ENCODE measurements at places on chromosomes 4 and X.
A peak's percentile ranks its signal among the peaks of the same experiment; 100 is the strongest.

GRCh38 chr4:167119392-167119791, 114.9 kb downstream of the SPOCK3 start:
- DNase-seq, result no peak

DNA sequence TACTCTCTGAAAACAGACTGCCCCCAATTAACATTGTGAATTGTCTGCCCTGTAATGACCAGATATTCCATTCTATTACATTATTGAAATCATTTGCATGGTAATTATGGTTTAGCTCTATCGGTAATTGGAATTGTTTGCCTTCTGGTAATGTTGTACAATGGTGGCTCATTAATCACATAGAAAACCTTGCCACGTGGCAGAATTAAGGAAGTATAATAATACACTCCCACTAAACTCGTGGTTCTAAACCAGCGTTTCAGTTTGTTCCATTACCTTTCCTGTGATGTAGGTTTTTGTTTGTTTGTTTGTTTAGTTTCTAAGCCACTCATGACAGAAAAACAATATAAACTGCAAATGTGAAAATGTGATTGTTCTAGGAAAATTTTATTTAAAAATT, 45.1 kb upstream of the TAPT1 start:
- DNase-seq, result no peak

DNA sequence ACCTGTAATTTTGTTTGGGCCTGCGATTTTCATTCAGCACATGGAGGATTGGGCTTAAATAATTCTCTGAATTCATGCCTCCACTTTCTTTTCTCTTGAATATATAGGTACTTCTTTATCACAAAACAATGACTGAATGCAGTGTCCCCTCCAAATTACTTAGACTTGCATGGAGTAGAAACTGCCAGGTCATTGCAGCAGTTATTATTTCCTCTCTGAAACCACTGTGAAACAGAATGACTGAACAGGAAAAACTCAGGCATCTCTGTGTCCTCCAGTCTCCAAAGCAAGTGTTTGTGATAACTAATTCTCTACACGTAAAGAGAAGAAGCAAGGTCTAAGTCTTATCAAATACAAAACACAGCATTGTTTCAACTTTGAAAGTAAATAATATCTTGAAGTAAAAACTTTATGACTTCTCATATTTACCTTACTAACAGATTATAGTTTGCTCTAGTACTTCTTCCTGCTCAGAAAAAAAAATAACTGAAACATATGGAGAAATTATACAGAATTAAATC, 144.5 kb upstream of the DIAPH2 start:
- no peak for DNase-seq

GRCh38 chr4:24686866-24687692, 102.7 kb upstream of the DHX15 start:
- peak; percentile 12 for DNase-seq

GRCh38 chr4:133148690-133149363, at the start of gene PCDH10:
Gene PCDH10, plus strand, starts transcription at chr4:133149294. Its CDS starts 847 bp downstream, at chr4:133150141.
- DNase-seq, result peak; percentile 78

- no peak for DNase-seq
Measured at GRCh38 chr4:166363198-166363597, 490.2 kb downstream of the TLL1 start.

DNA sequence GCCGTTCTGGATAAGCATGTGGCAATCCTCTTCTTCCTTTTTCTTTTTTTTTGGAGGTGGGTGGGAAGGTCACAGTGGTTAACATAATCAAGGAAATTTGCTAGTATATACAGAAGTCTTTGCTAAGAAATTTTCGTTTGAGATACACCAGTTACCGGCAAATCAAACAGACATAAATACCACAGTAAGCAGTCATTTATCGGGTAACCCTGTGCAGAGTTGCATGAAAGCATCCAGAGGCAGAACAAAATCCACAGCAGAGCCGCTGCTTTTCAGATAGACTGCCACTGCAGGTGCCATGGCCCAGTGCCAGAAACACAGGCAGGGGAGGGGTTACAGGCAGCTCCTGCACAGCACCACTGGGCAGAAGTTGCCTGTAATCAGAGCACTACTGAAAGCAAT, 179.1 kb upstream of the MAB21L2 start:
- no peak for DNase-seq

DNA sequence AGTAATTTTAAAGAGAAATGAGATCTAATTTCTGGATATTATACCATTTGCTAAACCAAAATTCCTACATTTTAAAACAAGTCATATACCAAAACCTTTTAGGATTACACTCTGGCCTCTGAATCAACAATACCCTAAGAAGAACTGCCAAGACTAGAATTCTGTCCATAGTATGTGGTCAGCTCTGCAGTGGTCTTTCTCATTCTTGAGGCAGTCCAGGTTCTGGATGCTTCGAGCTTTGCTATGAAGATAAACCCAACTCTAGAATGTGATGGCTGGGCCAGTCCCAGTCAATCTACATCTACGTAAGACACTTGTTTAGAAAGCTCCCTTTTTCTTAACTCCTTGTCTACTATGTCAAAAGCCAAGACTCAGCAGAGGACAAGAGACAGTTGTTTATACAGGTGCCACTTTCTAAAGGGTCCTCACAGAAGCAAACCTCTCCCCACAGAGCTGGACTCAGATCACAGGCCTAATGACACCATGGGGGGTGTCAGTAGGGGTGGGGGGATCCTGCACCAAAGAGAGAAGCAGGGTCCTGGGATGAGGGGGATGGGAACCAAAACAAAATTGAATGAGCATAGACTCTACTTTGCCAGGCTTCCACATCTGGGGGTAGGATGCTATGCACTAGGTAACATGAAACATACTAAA, 63.2 kb downstream of the SH3RF1 start:
- no peak for DNase-seq

- no peak for DNase-seq
Measured at GRCh38 chr4:109276482-109277095, 25.9 kb downstream of the COL25A1 start.

DNA sequence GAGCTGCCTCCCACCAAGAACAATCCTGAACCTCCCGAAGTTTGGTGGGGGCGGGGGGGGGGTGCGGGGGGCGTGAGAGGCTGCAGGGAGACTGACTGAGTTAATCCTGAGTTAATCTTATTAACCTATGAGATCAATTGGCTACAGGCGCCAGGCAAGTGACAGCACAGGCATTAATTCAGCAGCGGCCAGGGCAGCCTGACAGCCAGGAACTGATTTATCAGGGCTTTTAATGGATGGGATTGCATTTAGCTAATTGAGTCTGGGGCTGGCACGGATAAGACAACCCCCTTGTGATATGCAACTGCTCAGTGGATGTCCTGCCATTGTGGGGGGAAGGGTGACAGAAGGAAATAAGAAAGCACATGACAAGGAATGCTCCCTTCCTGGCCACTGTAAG, 16.3 kb downstream of the RTL5 start:
- no peak for DNase-seq

DNA sequence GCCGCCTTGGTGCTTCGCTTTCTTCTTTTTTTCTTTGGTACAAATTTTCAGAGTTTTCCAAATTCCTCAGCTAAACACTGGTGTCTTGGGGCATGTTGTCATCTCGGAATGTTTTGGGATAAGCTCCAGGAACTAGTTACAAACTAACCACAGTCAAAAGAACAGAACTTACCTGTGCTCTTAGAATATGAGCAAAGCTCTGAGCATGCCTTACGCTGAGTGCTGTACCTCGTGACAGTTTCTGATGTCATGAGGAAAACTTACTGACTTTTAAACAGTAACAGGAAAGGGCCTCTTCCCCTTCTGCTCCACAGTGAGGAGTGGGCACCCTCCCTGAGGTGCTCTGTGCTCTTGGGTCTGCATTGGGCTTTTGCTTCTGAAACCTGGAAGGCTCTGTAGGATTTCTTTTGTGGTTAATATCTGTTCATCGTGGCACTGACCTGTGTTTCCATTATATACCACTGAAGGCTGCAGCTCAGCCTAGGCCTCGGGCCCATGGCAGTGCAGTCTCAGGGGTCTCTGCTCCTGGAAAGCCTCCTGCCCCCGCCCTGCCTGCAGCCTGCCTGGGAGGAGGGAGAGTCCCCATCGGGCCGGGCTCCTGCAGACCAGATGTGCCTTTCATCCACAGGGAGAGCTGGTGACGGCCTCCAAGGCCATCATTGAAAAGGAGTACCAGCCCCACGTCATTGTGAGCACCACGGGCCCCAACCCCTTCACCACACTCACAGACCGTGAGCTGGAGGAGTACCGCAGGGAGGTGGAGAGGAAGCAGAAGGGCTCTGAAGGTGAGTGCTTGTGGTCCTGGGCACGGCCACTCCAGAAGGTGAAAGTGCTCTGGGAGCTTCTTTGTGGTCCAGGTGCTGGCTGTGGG, 48.7 kb downstream of the NOP14 start:
- no peak for DNase-seq

DNA sequence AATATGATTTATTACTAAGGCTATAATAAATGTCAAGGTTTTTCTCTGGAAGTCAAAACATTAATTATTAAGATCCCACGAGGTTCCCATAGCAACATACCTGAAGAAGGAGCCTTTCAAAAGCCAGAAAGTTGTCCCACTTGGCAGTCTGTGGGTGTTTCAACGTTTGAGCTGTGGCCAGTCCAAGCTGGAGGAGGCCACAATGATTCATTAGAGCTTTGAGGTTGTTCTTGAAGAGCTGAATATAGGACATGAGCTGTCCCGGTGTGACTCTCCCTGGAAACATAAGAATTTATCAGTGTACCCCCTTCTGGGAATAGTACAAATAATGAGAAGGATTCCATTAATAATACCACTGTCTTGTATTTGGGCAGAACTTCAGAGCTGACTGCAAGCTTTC, 92.1 kb downstream of the SCFD2 start:
- DNase-seq, result peak; percentile 76

DNA sequence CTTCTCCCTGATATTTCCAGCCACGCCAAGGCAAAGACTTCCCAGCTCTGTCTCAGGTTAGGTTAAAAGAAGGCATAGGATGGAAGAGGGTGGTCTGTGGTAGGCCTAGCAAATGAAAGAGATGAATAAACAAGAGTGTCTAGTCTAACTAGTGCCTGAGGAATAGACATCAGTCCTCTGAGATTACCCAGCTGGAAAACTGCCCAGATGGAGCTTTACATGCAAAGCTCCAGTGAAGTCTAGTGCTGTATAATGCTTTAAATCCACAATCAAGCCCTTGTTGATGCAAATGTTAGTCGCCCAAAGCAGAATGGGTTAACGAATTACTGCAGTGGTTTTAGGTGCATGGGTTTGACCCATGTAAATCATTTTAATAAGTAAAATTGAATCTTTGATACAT, 24.8 kb upstream of the GUCY1B1 start:
- DNase-seq, result peak; percentile 44

- peak; percentile 79 for DNase-seq
Measured at GRCh38 chr4:128573781-128574508, 235.6 kb upstream of the JADE1 start.

DNA sequence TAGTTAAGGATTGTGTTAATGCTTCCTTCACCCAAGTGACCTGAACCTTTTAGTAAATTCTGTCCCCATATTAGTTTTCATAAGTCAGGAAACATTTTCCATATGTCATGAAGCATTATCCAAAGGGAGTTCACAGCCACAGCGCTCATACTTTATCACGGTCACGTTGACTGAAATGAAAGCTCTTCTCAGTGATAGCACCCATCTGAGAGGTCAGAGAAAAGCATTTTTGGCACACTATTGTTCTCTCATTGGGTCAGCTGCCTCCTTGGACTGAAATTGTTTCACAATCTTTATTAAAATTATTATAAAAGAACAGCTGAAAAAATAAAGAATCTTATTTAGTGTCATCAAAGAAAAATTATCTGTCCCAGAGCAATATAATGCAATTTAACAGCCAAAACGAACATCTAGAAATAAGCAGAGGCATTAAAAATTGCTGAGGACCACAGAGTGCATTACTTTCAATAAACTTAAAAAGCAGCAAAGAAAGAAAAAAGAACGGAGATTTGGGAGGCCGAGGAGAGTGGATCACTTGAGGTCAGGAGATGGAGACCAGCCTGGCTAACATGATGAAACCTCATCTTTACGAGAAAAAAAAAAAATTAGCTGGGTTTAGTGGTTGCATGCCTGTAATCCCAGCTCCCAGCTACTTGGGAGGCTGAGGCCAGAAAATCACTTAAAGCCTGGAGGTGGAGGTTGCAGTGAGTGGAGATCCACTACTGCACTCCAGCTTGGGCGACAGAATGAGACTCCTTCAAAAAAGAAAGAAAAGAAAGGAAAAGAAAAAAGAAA, 680.8 kb upstream of the FAM241A start:
- no peak for DNase-seq

- peak; percentile 54 for DNase-seq
Measured at GRCh38 chr4:2962614-2963174, 512 bp downstream of the NOP14 start.

- DNase-seq, result peak; percentile 4
Measured at GRCh38 chrX:27599928-27600327, 9.8 kb downstream of the DCAF8L2 start.

GRCh38 chr4:102473476-102473875, 27.7 kb upstream of the NFKB1 start:
- DNase-seq, result no peak

DNA sequence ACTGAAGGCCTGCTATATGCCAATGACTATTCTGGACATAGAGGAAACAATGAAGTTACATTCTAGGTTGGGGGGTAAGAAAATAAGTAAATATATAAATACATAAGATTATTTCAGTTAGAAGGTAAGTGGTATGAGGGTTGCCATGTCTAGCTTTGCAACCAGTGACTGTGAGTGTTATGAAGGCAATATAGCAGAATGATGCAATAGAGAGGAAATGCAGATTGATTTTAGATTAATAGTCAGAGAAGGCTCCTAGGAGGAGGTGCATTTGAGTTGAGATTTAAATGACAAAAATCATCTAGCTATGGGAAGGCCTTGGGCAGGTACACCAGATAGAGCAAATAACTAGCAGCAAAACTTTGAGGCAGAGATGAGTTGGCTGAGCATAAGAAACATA, 243.2 kb downstream of the FBXO8 start:
- no peak for DNase-seq

- no peak for DNase-seq
Measured at GRCh38 chr4:64271601-64272081, 137.6 kb downstream of the TECRL start.

DNA sequence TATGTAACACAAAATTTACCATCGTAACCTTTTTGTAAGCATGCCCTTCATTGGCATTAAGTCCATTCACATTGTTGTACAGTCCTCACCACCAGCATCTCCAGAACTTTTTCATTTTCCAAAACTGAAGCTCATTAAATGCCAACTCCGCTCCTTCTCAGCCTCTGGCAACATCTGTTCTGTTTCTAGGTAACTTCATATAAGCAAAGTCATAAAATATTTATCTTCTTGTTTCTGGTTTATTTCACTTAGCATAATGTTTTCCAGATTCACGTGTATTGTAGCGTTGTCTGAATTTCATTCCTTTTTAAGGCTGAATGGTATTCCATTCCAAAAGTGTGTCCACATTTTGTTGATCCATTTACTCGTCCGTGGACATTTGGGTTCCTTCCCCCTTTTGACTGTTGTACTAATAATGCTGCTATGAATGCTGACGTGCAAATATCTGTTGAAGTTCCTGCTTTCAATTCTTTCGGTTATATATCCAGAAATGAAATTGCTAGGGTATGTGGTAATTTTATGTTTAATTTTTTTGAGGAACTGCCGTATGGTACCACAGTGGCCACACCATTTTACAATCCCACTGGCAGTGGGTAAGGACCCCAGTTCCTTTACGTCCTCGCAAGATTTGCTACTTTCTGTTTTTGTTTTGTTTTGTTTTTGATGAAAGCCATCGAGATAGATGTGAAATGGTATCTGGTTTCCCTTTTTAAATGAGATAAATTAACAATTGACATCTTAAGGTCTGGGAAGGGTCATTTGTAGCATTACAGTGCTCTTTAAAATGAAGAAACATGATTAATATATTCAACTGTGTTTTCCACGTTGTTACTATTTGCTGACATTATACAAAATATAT, 63.4 kb downstream of the PTTG2 start:
- DNase-seq, result no peak

GRCh38 chr4:6079965-6080364, 61.7 kb upstream of the C4orf50 start:
- DNase-seq, result no peak

GRCh38 chr4:73702796-73703287, 37.5 kb upstream of the CXCL8 start:
- no peak for DNase-seq

Data from fibroblast of mammary gland (primary cell).